OCI-LY7 (cell line): ENCODE measurements at places on chromosomes 16 and 17.
A peak's percentile ranks its signal among the peaks of the same experiment; 100 is the strongest.

DNA sequence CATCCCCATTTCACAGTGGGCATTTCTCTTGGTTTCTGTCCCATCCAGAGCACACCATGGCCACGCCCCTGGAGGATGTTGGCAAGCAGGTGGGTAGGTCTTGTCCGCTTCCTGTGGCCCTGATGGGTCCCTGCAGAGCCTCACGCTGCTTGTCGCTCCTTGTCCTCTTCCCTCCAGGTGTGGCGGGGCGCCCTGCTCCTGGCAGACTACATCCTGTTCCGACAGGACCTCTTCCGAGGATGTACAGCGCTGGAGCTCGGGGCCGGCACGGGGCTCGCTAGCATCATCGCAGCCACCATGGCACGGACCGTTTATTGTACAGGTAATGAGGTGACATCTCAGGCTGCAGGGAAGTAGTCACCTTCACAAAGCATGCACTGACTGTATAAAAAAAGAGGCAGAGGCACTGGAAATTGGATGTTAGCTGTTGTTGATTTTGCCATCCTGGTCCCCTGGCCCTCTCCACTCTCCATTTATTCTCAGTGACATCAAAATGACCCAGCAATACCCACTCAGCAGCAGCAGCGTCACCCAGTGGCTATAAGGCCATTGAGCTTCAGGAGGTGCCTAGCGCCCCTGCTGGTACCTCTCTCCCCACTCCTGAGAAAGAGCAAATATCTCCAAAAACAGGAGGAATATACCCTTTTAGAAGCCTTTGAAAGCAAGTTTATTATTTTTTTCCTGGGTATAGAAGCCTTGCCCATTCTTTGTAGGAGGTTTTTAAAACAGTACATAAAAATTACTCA, 13.7 kb downstream of the METTL22 start:
- DNase-seq = peak; percentile 48

- no peak for DNase-seq
These were observed 40.6 kb upstream of the AQP8 start for GRCh38 chr16:25176136-25176535.

- DNase-seq = no peak
These were observed 3.1 kb upstream of the CCDC42 start for GRCh38 chr17:8747742-8748141.

DNA sequence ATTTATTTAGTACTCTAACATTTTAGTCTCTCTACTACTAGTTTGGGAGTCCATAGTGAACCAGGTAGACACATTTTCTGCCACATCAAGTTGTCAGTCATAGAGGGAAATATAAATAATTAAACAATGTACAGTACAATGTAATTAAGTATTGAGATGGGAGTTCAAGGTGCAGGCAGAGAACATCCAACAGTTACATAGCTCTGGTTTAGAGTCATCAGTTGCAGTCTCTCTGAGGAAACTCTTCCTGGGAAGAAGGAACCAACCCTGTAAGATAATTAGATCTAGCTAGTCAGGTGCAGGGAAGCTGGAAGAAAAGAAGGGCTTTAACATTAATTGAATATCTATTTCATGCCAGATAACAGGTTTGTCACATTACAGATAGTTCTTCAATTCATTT, 457.9 kb upstream of the DYNLRB2 start:
- DNase-seq = no peak

- DNase-seq = no peak
These were observed 103.1 kb downstream of the RPTOR start for GRCh38 chr17:80647746-80648145.

- peak; percentile 74 for DNase-seq
These were observed 63.6 kb downstream of the SMG6 start for GRCh38 chr17:2239882-2240430.

DNA sequence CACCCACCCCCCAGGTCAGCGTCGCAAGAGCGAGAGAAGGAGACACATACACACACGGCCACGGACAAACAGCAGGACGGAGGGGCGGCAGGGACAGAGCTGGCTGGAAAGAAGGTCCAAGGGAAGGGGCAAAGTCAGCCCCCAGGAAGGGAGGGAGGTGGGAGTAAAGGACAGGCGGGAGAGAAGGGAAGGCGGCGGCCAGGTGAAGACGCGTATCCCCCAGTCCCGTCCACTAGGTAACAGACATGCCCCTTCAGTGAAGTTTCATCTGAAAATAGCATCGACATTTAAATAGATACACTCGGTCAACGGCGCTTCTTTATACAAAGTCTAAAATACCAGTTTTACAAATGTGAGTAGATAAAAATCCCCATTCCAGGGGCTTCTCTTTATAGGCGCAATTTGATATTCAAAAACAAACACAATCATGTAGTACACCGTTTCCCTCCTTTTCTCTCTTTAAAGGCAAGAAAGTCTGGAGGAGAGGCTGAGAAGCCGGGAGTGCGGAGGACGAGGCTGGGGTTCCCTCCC, 4.5 kb downstream of the CBX8 start:
- no peak for DNase-seq
